ENCODE measurements at places on chromosomes 12 and 14.

GRCh38 chr12:54991161-54991990 is 6.8 kb upstream of the TESPA1 start:
- no peaks in the 10 kb centered on the region for H3K4me1 ChIP-seq
- DNase-seq: no peak
- H3K36me3 ChIP-seq: no peaks in the 10 kb centered on the region
- no peak overlapping the region for H3K4me3 ChIP-seq
- peaks cover 1% of the 10 kb centered on the region for H3K27me3 ChIP-seq

DNA sequence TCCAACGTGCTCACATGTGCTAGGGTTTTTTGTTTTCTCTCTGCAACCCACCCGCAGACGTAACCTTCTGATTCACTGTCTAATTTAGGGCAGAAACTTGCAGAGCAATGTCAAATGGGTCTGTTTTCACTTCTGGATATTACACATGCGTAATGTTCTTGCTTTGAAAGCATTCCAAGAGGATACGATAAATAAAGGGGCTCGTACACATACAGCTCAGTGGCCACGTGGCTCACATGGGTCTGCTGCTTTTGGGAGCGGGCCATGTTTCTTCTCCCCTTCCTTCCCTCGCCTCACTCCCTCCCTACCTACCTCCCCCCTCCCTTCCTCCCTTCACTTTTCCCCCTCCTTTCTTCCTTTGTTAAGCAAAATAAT is 23.4 kb downstream of the CACNA1C start:
- no peaks in the 10 kb centered on the region for H3K4me1 ChIP-seq
- DNase-seq: no peak
- H3K27me3 ChIP-seq: peaks cover 3% of the 10 kb centered on the region
- H3K36me3 ChIP-seq: peaks cover 11% of the 10 kb centered on the region

GRCh38 chr12:101430456-101430855 is 22.9 kb upstream of the ARL1 start:
- no peaks in the 10 kb centered on the region for H3K4me1 ChIP-seq
- no peaks in the 10 kb centered on the region for H3K36me3 ChIP-seq
- no peak overlapping the region for H3K4me3 ChIP-seq
- H3K27me3 ChIP-seq: no peaks in the 10 kb centered on the region
- DNase-seq: no peak

- no peak overlapping the region for H3K4me3 ChIP-seq
- no peak overlapping the region for H3K27ac ChIP-seq
- no peaks in the 10 kb centered on the region for H3K4me1 ChIP-seq
- DNase-seq: no peak
- H3K36me3 ChIP-seq: no peaks in the 10 kb centered on the region
Observed at GRCh38 chr12:72338437-72338836, 66.3 kb downstream of the TRHDE start.

DNA sequence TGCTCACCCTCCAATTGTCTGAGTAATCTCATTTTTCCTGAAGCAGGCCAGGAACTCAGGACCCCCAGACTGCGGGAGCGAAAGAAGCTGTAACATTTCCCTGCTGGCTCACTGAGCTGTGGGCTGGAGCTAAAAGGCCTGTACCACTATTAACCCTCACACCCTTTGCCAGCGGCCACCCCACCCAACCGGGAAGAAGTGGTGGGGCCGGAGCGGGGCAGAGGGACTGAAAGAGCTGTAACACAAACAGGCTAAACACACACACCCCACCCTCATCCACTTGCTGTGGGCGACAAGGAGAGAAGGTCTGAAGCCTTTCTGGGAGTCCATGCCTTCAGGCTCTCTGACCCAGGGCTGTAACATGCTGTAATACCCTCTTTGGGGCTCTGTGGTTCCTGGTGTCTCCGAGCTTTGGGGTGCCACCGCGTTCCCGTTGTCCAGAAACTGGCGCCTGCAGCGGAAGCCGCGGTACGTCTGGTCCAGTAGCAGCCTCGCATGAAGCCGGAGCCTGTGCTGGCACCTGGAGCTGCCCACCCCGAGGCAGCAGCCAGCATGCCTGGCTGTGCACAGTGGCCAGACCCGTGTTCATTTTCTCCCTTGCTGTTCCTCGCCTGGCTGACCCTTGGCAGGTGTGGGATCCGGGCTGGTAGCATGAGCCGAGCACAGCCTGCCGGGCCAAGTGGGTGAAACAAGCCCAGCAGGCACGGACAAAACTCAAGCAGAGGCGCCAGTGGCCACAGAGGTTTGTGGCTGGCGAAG is 345.5 kb upstream of the MGAT4C start:
- no peaks in the 10 kb centered on the region for H3K36me3 ChIP-seq
- no peaks in the 10 kb centered on the region for H3K27me3 ChIP-seq
- no peaks in the 10 kb centered on the region for H3K4me1 ChIP-seq
- no peak overlapping the region for H3K4me3 ChIP-seq
- DNase-seq: no peak
- H3K27ac ChIP-seq: no peak overlapping the region

DNA sequence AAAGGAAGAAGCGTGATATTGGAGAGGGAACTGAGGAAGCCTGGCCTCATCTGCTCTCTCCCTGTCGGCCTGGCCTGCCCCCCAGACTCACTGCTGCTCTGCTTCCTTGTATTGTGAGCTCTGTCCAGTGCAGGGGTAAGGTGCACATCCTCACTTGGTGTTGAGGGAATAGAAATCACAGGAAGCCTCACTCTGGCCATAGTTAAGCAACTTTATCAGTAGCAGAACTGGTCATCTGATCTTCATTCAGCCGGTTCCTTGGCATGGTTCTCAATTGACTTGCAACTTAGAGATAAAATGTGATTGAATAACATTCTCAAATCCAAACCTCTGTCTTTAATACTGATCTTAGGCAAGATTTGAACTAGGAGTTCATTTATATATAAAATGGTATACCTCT is 11.5 kb upstream of the CCDC175 start:
- no peaks in the 10 kb centered on the region for H3K27me3 ChIP-seq
- peaks cover 21% of the 10 kb centered on the region for H3K4me1 ChIP-seq
- DNase-seq: peak; percentile 9

- H3K36me3 ChIP-seq: peaks cover 7% of the 10 kb centered on the region
- H3K4me3 ChIP-seq: no peak overlapping the region
- no peaks in the 10 kb centered on the region for H3K27me3 ChIP-seq
- H3K27ac ChIP-seq: no peak overlapping the region
- no peaks in the 10 kb centered on the region for H3K4me1 ChIP-seq
Observed at GRCh38 chr14:106507354-106507753, 981.0 kb downstream of the TMEM121 start.

- no peak overlapping the region for H3K4me3 ChIP-seq
- peaks cover 2% of the 10 kb centered on the region for H3K27me3 ChIP-seq
- no peak overlapping the region for H3K27ac ChIP-seq
Observed at GRCh38 chr12:78396538-78396937, 468.0 kb upstream of the SYT1 start.

- H3K27me3 ChIP-seq: peaks cover 2% of the 10 kb centered on the region
- H3K4me1 ChIP-seq: peaks cover 6% of the 10 kb centered on the region
- DNase-seq: no peak
- H3K4me3 ChIP-seq: no peak overlapping the region
- no peak overlapping the region for H3K27ac ChIP-seq
Observed at GRCh38 chr12:104682790-104683279, 226.1 kb downstream of the CHST11 start.

DNA sequence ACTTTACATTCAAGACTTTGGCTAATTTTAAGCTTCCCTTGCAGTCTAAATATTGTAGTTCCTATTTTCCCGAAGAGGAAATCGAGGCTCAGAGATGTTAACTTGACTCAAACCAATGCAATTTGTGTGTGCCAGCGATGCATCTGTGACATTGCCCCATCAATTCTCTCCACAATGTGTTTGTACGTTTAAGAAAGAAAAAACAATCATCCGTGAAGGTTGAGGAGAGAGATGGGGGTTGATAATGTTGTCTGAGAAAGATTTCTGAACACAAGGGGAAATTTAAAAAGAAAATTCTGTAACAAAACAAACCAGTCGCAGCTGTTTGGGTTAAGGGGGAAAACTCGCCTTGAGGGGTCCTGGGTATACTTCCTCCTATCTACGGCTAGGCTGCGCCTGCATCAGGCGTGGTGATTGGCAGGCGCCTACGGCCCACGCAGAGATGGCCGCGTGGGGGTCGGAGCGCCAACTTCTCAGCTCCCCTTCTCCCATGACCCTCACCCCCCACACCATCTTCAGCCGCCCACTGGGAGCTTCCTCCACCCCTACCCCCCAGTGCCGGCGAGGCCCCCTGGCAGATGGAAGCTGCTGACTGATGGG is 12.3 kb downstream of the SIX1 start:
- DNase-seq: no peak
- peaks cover 27% of the 10 kb centered on the region for H3K4me1 ChIP-seq
- peaks cover 22% of the 10 kb centered on the region for H3K27me3 ChIP-seq
- no peak overlapping the region for H3K4me3 ChIP-seq

GRCh38 chr14:94330857-94331256 is 7.7 kb upstream of the SERPINA6 start:
- H3K27me3 ChIP-seq: peaks cover 4% of the 10 kb centered on the region
- peaks cover 7% of the 10 kb centered on the region for H3K4me1 ChIP-seq
- no peaks in the 10 kb centered on the region for H3K36me3 ChIP-seq
- no peak overlapping the region for H3K27ac ChIP-seq

All from endothelial cell (in vitro differentiated cells).